Germinal center (tissue), 1 donor: ENCODE measurements at places on chromosomes 7 and 10.
A peak's percentile ranks its signal among the peaks of the same experiment; 100 is the strongest.

DNA sequence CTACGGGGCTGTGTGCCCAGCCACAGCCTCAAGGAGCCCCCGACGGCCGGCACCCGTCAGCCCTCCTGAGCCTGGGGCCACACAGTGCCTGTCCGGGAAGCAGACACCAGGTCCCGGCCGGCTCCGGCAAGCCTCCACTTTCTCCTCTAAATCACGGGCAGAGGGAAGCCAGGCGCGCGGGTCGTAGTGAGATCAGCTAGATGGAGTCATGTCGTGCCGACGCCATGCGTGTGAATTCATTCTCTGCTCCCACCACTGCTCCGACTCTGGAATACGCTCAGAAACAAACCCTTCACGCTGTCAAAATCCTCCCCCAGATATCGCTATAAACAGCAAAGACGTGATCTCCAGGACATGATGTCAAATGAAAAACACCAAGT lies 93.7 kb upstream of the DNAAF5 start:
- no peak for DNase-seq

DNA sequence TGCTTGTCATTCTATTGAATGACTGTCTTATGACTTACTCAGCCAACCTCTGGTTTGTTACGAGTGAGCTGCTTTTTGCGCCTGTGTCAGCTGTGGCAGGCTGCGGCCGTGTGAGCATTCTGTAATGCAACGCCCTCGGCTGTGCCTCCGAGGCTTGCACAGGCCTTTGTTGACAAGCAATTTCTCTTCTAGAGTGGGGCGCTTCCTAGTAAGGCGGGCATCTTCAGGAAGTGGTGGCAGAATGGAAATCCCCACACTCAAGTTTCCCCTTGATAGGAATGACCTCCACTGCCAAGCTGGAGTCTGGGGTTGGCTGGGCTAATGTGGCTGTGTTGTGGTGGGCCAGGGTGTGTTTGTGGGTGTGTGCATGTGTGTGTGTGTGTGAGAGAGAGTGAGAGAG lies 20.2 kb upstream of the TMEM178B start:
- DNase-seq = no peak

GRCh38 chr10:24622781-24623301 lies 100.8 kb downstream of the ARHGAP21 start:
- DNase-seq = no peak

DNA sequence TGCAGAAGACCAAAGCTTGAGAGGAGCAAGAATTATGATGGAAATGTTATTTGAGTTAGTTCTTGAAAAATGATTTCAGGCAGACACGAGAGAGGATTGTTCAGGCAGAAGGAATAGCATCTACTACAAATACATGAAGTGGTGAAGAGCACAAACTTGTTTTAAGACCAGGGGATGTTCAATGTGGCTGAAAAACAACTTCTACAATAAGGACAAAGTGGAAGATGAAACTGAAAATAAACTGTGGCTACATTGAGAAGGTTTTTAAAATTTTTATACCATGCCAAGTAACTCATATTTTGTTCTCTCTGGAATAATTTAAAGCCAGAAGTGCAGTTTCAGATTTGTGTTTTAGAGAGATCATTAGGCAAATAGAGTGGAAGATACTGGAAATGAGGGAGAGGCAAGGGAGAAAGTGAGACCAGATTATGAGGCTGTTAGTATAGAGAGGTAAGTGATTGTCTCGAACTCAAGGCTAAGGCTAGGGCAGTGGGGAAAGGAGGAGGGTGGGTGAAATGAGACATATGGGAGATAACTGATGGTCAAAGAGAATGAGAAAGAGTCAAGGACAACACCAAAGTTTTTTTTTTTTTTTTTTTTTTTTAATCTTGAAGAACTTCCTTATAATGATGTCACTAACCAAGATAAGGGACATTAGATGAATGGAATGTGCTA lies 115.4 kb downstream of the MDFIC start:
- DNase-seq = no peak

DNA sequence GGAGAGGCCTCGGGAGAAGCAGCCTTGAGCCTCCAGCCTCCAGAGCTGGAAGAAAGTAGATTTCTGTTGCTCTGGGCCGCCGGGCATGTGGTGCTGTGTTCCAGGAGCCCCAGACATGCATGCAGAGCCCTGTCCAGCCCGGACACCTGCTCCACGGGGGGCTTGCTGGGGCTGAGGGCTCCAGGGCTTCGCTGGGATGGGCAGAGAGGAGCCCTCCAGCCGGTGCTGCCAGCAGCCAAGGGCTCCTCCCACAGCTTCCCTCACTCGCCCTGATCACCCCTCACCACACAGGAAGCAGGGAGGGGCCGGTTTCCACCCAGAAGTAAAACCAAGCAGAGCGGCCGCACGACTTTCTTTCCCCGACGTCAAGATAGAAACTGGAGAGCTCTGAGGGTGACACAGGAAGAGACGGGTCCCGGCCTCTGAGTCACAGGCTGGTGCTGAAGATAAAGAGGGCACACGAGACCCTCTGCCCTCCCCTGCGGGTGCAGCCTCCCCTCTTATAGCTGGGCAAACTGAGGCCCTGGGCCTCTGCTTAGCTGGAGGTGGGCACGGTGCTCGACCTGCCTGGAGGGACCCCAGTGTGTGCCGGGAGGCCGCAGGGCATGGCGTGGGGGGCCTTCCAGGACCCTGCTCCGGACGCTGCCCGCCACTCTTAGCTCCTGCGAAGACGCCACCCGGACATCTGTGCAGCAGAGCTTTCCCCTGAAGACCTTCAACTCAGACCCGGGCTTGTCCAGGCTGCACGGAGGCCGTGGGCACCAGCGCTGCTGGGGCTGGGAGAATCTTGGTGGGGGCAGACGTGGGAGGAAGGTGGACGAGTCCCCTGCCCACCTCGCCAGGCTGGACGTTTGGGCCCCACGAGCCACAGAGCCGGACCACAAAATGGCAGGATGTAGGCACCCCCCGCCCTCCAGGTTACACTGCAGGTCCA lies 31.1 kb downstream of the ADAP1 start:
- peak; percentile 81 for DNase-seq

- DNase-seq = no peak
Measured at GRCh38 chr7:131781-132482, 60.4 kb upstream of the FAM20C start.

DNA sequence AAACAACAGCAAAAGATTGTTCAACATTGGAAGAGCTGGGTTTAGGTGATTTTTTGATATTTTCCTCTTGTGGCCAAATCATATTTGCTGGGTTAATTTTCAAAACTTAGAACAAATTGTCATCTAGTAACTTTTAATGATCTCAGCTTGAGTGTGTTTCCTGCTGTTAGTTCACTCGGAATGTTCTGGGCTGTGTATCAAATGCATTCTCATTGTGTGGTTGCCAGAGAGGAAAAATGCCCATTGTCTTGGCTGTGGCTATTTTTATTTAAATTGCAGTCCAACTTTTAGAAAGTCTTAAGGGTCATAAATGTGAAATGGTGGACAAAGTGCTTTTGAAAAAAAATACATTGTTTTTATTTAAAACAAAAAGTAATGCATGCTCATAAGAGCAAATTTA lies 542.0 kb downstream of the TNS3 start:
- no peak for DNase-seq

- no peak for DNase-seq
Measured at GRCh38 chr10:5590816-5591215, 66.1 kb downstream of the CALML3 start.

DNA sequence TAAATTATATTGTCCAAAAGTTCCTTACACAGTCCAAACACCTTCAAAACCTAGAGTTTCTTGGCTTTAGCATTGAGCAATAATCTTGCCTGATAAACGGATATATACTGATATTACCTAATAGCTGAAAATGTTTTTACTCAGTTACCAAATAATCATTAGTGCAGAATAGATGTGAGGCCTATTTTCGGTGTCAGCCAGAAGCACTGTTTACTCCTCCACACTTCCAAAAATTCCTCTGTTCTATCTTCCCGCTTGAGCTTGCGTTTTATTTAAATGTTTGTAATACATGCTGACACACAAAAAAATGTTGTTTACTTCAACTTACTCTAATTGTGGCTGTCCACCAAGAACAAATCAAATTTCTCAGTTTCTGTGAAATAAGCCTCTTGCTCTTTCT lies 606.2 kb upstream of the TEX47 start:
- no peak for DNase-seq

- no peak for DNase-seq
Measured at GRCh38 chr10:112246-112645, 23.0 kb upstream of the ZMYND11 start.

DNA sequence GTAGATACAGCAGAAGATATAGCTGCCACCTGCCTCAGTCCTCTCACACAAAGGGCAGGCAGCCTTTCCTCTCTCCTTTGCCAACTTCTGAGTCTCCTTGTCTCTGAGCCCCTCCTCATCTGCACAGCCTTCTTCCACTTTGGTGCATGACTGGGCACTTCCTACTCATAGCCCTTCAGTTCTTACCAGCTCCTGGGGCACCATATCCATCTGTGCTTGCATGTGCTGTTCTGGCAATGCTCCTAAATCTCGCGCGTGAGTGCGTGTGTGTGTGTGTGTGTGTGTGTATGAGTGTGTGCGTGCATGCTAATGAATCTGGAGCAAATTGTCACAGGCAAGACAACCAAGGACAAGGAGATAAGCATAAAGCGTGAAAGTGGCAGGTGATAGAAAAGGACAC lies 1271.6 kb upstream of the SORCS1 start:
- DNase-seq = no peak

- DNase-seq = no peak
Measured at GRCh38 chr7:27520815-27521790, 141.6 kb downstream of the HIBADH start.

GRCh38 chr10:91607646-91608403 lies 25.0 kb downstream of the PPP1R3C start:
- DNase-seq = no peak

- no peak for DNase-seq
Measured at GRCh38 chr10:111548084-111548726, 471.4 kb downstream of the ADRA2A start.

GRCh38 chr7:77697535-77697831 lies 1.2 kb downstream of the RSBN1L start:
- peak; percentile 14 for DNase-seq

DNA sequence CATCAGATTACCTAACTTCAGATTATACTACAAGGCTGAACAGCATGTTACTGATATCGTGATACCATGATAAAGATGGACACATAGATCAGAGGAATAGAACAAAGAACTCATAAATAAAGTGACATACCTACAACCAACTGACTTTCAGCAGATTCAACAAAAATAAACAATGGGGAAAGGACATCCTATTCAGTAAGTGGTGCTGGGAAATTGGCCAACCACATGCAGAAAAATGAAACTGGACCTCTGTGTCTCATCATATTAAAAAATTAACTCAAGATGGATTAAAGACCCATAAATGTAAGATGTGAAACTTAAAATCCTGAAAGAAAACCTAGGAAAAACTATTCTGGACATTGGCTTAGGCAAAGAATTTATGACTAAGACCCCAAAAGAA lies 158.6 kb downstream of the ZEB1 start:
- DNase-seq = no peak
